ENCODE measurements at places on chromosomes 11 and 22.

DNA sequence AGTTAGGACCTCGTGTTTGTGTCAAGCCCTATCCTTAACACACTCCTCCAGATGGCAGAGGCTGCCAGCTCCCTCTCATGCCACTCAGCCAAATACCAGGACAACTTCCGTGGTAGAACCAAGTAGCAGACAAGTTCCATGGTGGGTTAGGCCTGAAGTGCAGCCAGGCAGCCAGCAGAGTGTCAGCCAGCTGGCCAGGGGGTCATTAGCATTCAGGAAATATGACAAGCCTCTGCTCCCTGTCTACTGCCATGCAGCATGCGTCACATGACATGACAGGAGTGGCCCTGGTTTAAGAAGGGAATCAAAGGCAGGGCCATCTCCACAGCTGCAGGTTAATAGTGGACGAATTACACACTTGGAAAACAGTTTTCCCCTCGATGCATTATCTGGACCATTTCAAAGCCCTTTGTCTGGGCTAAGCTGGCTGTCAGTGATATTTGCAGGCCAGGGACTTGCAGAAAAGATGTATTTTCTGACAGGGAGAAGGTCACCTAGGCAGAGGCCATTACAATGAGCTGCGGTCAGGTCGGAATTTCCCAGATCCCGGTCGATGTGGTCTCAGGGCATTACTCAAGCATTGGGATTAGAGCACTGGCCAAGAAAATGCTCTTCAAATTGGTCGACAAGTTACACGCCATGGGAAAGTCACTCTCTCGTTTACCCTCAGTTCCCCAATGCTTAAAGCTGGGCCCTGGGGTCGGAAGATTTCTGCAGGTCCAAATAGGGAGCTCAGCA lies 461.7 kb upstream of the CADM1 start:
- DNase-seq: no peak

DNA sequence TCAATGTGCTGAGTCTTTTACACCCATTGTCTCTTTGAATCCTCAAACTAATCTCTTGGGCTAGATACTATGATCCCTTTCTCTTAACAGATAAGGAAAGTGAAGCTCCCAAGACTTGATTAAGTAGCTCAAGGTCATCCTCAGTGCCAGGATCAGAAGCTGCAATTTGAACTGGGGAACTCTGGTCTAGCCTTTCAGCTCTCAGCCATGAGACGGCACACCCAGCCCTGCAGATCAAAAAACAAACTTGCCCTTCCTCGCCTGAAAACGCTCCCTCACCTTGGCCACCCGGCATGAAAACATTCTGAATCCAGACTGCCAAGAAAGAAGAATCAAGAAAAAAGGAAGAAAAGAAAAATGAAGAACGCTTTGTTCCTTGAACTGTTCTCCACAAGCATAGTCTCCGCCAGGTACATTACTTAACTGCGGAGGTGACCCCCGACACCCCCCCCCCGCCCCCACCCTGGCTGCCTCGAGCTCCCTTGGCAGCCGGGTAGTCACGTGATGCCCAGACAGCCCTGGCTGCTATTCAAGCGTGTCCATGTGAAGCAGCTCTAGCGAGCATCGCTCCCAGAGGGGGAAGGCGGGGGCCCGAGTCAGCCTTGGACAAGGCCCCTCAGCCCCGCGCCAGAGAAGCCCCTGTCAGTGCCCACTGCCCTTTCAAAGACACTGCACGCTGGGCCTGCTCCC lies 451.2 kb downstream of the MIAT start:
- no peak for DNase-seq

DNA sequence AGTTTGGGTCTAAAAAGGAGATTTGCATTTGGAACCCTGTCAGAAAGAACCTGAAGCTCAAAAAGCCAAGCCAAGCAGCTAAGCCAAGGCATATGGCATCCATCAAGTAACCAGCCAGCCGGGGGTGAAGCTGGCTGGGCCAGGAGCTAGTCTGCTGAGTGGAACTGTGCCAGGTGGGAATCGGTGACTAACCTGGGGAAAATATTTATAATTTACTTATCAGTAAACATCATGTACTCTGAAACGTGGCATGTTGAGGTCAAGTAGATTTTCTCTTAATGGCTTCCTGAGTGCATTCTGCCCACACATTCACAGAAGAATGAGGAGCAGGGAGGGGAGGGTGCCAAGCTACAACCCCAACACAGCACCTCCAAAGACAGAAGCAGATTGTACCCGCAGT lies 70.5 kb upstream of the SESN3 start:
- no peak for DNase-seq

GRCh38 chr11:132075447-132075846 lies 705.0 kb downstream of the NTM start:
- no peak for DNase-seq

Data from GM10248 (cell line).